ENCODE measurements at places on chromosomes 2 and 18.

GRCh38 chr2:88218981-88219380 is 48.8 kb downstream of the THNSL2 start:
- no peak for DNase-seq

GRCh38 chr2:33975498-33975897 is 376.4 kb upstream of the FAM98A start:
- no peak for DNase-seq

DNA sequence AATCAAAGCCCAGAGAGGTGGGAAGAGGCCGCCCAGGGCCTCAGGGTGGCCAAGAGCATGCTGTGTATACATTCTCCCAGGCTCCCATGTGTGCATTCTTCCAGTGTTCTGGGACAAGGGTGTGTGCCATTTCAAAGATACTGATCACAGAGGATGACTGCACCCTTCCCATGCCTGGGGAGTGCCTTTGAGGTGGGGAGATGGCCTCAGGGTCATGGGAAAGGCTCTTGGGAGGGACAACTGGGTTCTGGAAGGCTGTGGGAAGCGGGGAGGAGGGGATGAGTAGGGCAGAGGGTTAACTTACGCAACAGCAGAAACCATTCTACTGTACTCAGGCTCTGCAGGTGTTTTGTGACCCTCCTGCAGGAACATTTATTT is 40.9 kb downstream of the KLHL29 start:
- DNase-seq: no peak

GRCh38 chr18:24993628-24994027 is 358.3 kb downstream of the ZNF521 start:
- DNase-seq: no peak

DNA sequence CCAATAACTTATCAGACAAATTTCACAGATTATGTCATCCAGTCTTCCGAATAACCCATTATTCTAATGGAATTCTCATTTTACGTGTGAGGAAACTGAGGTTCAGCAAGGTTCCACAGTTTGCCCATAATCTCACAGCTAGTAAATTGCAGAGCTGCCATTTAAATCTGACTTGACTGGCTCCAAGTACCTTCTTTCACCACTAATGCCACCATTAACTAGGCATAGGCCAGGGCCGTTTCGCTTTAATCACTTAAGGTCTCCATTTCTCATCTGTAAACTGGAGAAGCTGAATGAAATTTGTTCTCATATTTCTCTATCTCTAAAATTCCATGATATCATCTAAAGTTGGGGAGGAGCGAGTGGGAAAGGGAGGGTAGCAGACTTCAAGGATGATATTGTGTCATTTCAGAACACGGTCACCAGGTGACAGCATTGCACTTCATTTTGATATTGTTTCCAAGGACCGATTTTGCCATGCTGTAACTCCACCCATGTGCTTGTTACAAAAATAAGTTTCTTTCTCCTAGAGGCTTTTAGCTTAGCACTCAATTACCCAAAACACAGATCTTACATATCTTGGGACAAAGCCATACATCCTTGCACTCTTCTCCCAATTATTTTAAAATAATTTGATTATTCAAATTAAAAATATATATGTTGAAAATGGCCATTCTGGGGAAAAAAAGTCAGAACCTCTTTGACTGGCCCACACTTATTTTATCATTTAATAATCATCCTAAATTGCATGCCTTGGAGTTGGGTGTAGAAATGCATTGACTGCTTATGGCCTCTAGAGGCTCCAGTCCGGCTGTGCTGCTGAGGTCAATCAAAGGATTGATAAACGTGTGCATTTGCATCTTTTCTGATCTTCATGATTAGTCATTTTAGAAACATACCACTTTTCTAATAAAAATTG is 123.8 kb downstream of the AKAIN1 start:
- peak; percentile 3 for DNase-seq

GRCh38 chr2:191436368-191437055 is 191.3 kb downstream of the MYO1B start:
- DNase-seq: no peak

DNA sequence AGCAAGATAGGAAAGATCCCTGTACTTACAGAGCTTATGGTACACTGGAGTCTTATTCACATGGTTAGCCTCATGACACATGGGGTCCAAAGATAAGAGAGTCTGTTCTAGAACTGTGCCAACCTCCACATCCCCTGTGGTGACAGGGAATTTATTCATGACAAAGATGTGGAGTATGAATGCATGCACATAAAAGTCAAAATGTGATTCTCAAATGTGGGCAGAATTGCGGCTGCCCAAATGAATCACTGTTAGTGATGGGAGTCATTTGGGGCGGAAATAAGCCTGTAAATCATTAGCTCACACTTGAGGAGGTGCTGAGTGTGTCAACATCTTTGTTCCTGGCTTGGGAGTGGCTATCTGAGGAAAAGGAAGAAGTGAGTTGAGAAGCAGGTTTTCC is 560.6 kb downstream of the SLC4A3 start:
- DNase-seq: no peak

DNA sequence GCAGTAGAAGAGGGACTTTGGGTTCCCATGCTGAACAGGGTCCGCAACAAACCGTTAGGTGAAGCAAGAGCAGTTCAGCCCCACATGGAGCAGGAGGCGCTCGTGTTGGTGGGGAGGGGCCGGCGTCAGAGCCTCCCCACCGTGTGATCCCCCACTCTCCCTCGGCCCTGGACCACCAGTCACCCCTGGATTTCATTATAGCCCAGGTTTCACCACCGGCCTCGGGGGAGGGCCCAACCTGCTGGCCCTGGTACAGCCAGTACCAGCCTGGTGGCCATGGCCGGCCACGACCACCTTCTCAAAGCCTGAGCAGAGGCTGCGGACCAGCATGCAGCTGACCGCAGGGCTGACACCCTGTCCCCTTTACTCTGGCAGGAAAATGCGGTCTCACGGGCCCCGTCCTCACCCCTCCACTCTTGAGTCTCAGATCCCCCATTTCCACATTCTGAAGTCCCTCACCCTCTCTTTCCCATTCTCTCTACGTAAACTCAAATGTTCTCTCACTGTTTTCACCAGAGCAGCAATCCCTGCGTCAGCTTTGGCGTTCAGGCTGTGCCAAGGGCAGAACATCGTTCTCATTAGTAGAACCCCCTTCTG is 8.6 kb downstream of the MLPH start:
- DNase-seq: no peak

- DNase-seq: no peak
Observed at GRCh38 chr2:140842110-140842509, 1288.7 kb downstream of the LRP1B start.

- no peak for DNase-seq
Observed at GRCh38 chr18:36636237-36636817, 192.5 kb downstream of the TPGS2 start.

GRCh38 chr18:28109781-28110560 is 67.0 kb downstream of the CDH2 start:
- DNase-seq: no peak

DNA sequence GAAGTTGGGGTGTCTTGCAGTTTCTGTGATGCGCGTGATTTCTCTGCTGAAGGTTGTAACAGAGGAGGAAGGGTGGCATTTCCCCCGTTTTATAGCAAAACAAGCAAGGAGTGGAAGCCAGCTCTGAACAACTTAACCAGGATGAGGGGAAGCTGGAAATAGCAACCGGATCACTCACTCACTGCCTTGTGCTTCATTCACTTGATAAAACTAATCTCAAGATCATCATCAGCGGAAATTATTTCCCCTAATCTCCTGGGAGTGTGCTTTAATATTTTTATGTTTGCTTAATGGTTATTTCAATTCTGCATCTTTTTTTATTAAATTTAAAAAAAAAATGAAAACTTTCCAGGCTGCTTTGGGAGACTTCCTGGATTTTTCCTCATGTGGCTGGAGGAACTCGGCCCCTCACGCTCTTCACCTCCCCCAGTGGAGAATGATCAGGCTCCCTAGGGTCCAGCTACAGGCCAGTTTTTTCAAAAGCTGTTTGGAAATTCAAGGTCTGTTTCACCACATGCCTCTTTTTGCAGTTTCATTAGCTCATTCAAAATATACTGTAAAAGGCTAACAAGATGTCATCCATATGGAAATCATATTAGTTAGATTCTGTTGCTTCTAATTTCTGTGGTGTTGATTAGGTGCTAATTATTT is 31.7 kb downstream of the CABLES1 start:
- DNase-seq: no peak

GRCh38 chr18:37222354-37222998 is 343.1 kb downstream of the CELF4 start:
- no peak for DNase-seq

GRCh38 chr2:48248251-48248933 is 281.6 kb upstream of the STON1 start:
- no peak for DNase-seq

DNA sequence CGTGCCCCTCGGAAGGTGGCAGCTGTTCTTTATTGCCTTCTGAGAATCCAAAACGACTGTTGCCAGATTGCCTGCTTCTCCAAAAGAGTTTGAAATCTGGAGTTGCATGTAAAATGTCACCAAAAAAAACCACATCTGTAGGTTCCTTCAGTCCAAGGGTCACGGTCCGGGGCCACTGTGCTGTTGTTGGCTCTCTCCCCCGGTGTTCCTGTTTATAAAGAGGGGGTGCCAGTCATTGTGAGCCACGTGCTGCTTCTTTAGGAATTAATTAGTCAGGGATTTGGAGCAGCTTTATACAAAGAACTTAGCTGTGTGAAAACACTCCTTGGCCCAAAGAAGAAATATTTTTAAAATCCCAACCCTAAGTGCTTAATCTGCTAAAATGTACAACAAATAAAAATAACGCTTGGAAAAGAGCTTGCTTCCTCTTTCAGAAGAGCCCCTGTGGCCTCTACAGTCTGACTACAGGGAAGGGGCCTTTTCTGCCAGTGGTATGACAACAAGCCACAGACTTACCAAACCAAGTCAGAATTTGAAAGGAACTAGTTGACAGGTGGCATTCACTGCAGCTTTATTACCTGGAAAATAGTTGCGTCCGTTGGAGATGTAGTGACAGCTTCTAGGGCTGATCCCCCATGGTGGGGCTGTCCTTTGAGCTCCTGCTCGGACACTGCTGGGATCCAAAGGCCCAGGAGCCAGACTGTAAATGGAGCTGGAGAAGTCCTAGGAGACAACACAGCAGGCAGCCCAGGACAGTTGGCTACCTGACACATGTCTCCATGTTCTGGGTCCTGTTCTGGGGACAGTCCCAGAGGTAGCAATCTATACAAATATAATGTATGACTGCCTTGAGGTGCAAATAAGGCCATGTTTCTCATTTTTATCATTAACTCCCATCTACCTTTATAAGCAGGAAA is 84.5 kb upstream of the SLC1A4 start:
- no peak for DNase-seq

- DNase-seq: no peak
Observed at GRCh38 chr18:62097698-62098097, 89.2 kb downstream of the PIGN start.

DNA sequence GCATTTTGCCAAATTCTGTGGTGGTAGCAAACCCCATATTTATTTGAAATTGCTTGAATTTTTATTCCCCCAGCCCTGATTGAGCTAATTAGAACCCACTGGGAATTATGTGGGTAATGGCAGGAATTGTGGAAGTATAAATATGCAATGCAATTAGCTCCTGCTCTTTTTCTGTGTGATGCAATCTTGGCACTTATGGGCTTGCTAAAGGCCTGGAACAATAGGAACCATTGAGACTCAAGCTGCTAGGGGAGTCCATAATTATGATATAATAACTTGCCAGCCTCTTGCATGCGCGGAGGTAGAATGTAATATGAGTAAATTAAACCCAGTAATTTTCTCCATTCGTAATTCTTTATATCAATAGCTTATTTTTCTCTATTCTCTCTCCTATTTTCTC is 267.6 kb upstream of the THSD7B start:
- DNase-seq: no peak

- DNase-seq: no peak
Observed at GRCh38 chr2:68448671-68449653, 18.1 kb downstream of the FBXO48 start.

DNA sequence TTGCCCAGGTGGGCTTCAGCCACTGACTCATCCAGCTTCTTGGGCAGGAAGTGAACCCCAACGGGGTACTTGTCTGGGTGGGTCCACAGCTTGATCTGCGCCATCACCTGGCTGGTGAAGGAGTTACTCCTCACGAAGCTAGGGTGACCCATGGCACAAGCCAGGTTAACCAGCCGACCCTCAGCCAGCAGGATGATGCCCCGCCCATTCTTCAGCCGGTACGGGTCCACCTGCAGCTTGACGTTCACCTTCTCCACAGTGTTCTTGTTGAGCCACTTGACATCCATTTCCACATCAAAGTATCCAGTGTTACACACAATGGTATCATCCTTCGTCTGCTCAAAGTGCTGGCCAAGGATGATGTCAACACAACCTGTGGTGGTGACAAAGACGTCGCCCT is 121.3 kb upstream of the NXPH2 start:
- DNase-seq: no peak

GRCh38 chr2:139354518-139354917 is 574.3 kb upstream of the NXPH2 start:
- DNase-seq: no peak

GRCh38 chr2:3251946-3252345 is 125.7 kb downstream of the EIPR1 start:
- DNase-seq: no peak

DNA sequence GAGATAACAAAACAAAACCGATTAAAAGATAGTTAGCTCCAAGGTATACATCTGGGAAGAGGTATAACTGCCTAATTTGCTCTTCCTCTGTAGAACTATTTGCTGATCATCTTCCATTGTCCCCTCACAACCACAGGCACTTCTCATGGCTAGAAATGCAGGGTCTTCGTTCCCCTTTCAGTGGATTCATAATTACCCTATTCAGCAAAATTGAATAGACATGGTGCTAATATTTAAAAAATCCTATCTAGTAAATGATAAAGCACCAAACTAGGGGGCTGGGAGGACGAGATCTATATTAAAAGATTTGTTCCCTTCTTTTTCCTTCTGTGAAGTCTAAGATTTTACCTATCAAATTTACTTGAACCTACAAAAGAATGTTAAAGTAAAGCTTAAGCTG is 30.8 kb upstream of the ADAM17 start:
- DNase-seq: no peak

DNA sequence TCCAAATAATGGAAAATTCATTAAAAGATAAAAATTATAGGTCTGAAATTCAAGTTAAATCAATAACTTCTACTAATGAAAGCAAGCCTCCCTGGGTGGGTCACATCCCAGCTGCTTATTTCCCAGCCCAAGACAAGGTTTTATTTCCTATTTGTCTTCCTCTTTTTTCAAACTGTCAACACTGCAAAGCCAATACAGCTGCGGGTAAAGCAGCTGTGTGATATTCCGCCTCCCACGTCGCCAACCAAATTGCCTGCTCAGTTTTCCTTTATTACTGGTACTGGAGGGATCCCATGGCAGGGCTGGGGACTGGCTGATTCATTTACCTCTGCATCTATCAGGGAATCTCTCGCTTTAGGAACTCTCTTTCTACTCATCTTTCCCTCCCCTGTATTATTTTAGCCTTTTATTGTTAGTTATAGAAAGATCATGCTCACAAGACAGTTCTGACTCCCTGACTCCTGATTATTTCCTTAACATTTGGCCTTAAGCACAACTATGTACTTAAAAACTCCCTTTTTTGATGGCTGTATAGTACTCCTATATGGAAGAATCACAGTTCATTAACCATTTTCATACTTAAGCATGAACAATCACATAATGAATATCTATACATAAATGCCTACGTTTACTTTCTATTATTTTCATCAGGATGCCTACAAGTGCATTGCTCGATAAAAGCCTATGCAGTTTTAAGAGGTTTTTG is 253.1 kb downstream of the CDCA7 start:
- peak; percentile 48 for DNase-seq
